Urinary bladder (tissue), 4 donors: ENCODE measurements at places on chromosomes 4 and X. TPM values are rescaled to one million over a fixed set of nuclear protein-coding genes. Genes with fewer than 3 reads are reported as not detected.

DNA sequence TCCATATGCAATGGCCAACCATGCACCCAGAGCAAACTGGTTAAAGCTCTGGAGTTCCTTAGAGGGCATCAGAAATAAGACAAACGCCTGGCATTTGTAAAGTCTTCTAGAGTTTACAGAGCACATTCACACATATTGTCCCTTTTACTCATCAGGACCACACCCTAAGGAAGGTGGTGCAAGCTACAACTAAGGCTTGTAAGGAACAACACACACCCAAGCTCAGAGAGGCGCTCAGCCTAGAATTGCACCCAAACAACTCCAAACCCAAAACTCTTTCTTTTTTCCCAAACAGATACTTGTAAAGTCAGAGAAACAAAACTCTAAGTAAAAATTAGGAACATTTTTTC lies 46.1 kb downstream of the SMPX start:
- DNase-seq: no peak

DNA sequence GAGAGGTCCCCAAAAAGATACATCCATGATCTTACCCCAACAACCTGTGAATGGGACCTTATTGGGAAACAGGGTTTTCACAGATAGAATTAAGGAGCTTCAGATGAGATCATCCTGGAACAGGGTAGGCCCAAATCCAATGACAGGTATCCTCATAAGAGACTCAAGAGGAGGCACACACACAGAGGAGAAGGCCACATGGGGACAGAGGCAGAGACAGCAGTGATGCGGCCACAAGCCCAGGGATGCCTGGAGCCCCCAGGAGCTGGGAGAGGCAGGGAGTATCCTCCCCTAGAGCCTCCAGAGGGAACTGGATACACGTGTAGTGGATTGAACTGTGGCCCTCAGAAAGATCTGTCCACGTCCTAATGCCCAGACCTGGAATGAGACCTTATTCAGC lies 82.3 kb downstream of the PRKX start:
- no peak for DNase-seq

Gene VSIG1
- polyA plus RNA-seq: 0.29 TPM

GRCh38 chr4:7206911-7207567 lies 14.7 kb downstream of the SORCS2 start:
- no peak for DNase-seq

GRCh38 chrX:147763131-147763530 lies 148.6 kb upstream of the FMR1 start:
- no peak for DNase-seq
